ENCODE measurements at places on chromosomes 3 and 15.

DNA sequence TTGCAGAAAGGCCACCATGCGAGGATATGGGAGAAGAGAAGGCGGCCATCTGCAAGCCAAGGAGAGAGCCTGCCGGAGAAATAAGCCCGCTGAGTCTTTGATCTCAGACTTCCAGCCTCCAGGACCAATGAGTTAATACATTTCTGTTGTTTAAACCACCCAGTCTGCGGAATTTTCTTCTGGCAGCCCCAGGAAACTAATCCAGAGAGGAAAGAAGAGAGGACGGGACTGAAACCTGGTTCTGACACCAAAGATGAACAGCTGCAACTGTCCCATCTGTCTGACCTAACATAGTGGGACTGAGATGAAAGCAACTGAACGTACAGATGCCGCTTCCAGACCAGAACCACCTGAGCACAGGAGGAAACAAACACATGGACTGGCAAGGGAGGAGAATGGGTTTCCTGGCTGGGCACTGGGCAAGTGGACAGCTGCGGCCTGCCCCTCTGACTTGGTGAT lies 32.3 kb downstream of the VGLL4 start:
- no peak overlapping the region for H3K4me3 ChIP-seq
- H3K27me3 ChIP-seq = no peaks in the 10 kb centered on the region
- H3K36me3 ChIP-seq = peaks cover 1% of the 10 kb centered on the region
- no peak for DNase-seq

GRCh38 chr15:67296188-67296587 lies 41.6 kb downstream of the IQCH start:
- H3K27ac ChIP-seq = no peak overlapping the region
- no peaks in the 10 kb centered on the region for H3K36me3 ChIP-seq
- H3K4me1 ChIP-seq = no peaks in the 10 kb centered on the region

DNA sequence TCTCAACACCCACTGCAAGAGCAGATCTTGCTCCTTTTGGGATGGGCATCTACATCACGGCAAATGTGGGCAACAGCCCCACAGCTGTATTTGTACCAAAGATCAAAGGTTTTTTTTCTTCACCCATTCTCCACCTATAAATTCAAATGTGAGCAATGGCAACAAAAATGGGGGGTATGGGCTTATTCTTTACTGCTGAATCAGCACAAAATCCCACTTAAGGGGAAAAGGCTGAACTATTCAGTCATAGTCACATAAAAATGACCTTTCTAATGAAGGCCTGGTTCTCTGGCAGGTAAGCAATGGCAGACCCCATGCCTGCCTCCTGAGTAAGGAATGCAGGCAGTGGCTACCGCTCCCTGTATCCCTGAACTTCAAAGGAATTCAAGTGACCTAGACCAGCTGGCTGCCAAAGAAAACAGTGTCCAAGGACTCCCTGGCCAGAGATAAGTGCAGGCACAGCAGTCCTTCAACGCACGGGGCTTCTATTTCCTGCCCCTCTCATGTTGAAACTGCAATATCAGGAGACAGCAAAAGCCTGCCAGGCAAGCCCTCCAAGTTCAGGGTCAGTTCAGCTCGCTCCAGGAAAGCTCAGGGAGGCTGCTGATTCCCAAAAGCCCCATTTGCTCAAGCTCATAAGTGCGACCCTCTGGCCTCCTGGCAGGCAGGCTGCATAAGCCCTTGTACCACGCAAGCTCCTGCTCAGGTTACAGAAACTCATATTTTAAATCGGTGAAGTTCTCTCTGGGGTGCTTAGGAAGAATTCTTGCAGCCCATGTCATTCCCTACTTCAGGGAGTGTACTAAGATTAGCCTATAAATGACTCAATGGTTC lies 134.1 kb downstream of the PDZRN3 start:
- no peak overlapping the region for H3K27ac ChIP-seq
- H3K4me1 ChIP-seq = peaks cover 51% of the 10 kb centered on the region
- no peak overlapping the region for H3K4me3 ChIP-seq
- H3K27me3 ChIP-seq = no peaks in the 10 kb centered on the region

DNA sequence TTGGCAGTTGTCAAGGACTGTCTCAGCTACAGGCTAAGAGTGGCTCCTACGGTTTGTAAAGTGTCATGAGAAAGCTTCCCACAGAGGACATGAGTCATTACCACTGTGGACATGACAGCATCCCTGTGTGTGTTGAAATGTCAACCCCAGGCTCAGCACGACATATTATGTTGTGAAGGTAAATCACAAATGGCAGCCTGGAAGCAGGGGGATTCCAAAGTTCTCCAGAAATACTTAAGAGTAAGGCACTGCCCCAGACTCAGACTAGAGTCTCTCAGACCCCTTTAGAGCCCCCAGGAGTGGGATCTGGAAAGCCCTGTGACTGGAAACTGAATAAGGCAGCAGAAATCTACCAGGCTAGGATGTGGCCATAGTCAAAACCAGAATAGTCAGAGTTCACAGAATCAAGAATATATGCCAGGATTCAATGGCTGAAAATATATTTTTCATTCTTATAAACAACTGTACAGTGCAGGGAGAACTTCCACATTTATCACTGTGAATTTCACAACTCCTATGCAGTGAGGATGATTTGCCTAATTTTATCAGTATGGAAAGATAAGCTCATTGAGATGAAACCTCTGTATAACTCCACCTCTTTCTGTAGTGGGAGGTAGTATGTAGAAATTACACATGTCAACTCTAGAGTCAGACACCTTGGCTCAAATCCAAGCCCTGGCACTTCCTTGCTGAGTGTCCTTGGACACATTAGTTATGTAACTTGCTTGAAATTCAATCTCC lies 237.1 kb upstream of the CFAP20DC start:
- H3K27ac ChIP-seq = no peak overlapping the region
- H3K27me3 ChIP-seq = no peaks in the 10 kb centered on the region
- no peak overlapping the region for H3K4me3 ChIP-seq
- no peak for DNase-seq
- H3K36me3 ChIP-seq = no peaks in the 10 kb centered on the region

- no peaks in the 10 kb centered on the region for H3K36me3 ChIP-seq
- no peak overlapping the region for H3K4me3 ChIP-seq
- H3K4me1 ChIP-seq = no peaks in the 10 kb centered on the region
- no peaks in the 10 kb centered on the region for H3K27me3 ChIP-seq
- H3K27ac ChIP-seq = no peak overlapping the region
Observed at GRCh38 chr3:184636741-184637316, 75.0 kb downstream of the MAGEF1 start.

GRCh38 chr3:190094160-190094718 lies 26.5 kb downstream of the P3H2 start:
- H3K27me3 ChIP-seq = no peaks in the 10 kb centered on the region
- no peaks in the 10 kb centered on the region for H3K36me3 ChIP-seq
- H3K4me3 ChIP-seq = no peak overlapping the region
- no peak overlapping the region for H3K27ac ChIP-seq
- H3K4me1 ChIP-seq = no peaks in the 10 kb centered on the region
- no peak for DNase-seq

DNA sequence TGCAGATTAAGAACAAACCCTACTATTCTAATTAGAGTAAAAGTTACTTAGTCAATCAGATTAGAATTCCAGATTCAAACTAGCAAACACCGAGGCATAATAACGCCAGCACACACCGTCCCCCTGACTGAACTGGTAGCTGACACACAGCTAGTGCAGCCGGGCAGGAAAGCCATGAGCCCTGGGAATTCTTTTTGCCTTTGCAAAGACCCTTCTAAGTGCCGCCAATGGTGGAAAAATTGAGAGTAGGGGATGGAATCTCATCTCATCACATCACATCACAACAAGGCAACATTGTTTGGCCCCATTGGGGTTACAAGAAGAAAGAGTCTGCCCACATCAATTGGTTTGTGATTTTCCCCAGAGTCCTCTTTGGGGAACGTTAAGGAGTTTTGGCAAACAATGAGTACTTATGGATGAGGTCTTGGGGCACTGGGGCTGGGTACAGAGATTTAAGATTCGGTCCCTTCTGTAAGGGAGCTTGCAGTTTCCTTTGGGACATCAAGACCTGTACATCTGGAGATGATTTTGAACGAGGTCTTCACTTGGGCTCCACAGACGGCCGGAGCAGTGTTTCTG lies 120.4 kb upstream of the MEF2A start:
- H3K36me3 ChIP-seq = no peaks in the 10 kb centered on the region
- H3K27me3 ChIP-seq = no peaks in the 10 kb centered on the region
- no peak for DNase-seq
- H3K27ac ChIP-seq = no peak overlapping the region
- no peak overlapping the region for H3K4me3 ChIP-seq

DNA sequence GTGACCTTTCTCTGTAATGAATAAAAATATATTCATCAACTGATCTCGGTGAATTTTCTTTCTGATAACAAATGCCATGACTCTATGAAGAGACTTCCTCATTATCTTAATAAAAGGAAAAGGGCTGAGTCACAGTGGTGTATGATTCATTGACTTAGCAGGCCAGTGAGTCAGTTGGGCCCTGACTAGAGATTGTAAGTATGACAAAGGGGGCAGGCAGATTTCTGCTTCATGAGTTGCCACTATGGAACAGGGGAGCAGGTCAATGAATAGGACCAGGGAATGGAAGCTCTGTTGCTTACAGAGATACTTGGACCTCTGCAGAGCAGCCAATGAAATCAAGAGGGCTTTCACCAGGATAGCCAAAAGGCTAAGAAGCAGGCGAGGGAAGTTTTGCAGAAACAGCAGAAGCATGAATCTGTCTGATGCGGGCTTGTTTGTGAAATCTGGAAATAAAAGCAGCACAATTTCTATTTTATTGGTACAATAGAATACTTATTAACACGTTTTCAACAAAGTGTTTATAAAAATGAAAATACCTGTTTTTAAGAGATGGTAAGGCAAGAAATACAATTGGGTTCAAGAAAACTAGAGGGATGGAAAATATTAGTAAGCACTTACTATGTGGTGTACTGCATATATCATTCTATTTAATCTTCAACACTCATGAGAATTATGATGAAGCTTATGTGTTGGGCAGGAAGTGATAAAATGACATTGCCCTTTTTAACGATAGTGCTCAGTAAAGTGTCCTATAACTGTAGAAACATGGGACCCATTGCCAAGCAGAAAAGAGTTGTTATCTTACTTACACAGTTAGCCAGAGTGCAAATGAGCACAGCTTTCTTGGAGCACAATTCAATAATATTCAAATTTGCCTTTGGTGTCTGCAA lies 169.8 kb upstream of the MYRIP start:
- no peaks in the 10 kb centered on the region for H3K36me3 ChIP-seq
- H3K27me3 ChIP-seq = peaks cover 7% of the 10 kb centered on the region
- H3K27ac ChIP-seq = no peak overlapping the region
- peak; percentile 5 for DNase-seq
- no peaks in the 10 kb centered on the region for H3K4me1 ChIP-seq
- H3K4me3 ChIP-seq = no peak overlapping the region

All from heart right ventricle (tissue), 16 donors.